ENCODE measurements at places on chromosomes 5 and 9. TPM values are rescaled to one million over a fixed set of nuclear protein-coding genes. Genes with fewer than 3 reads are reported as not detected.
A peak's percentile ranks its signal among the peaks of the same experiment; 100 is the strongest.

Gene GRIA1
- 0.43 TPM for total RNA-seq

DNA sequence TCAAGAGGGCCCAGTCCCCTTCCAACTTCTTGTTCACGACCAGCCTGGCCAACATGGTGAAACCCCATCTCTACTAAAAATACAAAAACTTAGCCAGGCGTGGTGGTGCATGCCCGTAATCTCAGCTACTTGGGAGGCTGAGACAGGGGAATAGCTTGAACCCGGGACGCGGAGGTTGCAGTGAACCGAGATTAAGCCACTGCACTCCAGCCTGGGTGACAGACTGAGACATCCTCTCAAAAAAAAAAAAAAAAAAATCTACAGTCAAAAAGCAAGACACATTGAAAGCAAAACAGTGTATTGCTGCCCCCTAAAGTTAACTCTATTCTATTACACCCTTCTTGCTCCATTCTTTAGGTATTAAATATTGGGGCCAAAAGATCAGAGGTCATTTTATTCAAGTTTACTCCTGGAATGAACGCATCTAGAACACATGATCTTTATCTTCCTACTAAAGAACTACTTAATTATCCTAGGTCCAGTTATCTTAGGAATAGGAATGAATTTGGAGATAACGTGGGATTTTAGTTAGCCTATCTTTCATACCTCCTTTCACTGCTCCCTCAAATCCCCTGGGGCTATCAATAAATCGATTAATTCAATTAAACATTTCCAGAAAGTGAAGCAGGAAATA is 2.4 kb downstream of the ATG12 start:
- DNase-seq = peak; percentile 46

DNA sequence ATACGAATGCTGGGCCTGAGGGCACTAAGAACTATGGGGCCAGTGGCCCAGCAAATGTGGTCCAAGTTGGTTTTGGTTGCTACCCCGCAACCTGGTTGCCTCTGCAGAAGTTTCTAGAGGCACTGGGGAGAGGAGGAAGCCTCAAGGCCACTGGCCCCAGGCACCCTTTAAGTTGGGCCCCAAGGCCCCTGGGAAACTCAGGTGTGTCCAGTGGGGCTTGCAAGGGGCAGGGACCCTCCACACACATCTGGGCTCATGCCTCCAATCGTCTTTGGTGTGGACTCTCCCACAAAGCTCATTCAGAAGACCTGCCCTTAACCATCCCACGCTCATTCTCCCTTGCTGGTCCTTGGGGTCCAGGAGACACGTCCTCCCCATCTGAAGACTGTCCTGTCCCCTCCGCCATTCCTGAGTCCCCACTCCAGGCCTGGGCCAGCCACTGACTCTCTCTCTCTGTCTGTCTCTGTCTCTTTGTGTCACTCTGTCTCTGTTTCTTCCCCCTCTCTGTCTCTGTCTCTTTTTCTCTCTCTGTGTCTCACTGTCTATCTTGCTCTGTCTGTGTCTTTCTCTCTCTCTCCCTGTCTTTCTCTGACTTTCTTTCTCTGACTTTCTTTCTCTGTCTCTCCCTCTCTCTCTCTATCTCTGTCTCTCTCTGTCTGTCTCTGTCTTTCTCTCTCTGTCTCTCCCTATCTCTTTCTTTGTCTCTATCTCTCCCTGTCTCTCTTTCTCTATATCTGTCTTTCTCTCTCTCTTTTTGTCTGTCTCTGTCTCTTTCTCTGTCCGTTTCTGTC is 3.3 kb upstream of the SLC6A19 start:
- peak; percentile 25 for DNase-seq

GRCh38 chr5:99088309-99088708 is 159.5 kb upstream of the CHD1 start:
- DNase-seq = no peak

DNA sequence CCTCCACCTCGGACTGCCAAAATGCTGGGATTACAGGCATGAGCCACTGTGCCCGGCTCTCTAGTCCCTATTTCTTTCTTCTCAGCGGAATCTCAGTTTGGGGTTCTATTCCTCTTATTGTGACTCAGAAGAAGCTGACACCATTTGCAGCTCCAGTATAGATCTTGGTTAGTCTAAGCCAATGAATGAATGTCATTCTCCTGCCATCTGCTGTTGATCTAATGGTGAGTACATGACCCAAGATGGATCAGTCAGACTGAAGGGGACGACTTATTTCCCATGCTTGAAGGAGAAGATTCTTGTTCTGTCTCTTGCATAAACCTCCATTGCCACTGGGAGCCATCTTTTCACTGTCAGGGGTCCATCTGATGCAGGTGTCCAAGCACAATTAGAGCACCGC is 76.0 kb upstream of the KLF9 start:
- no peak for DNase-seq

DNA sequence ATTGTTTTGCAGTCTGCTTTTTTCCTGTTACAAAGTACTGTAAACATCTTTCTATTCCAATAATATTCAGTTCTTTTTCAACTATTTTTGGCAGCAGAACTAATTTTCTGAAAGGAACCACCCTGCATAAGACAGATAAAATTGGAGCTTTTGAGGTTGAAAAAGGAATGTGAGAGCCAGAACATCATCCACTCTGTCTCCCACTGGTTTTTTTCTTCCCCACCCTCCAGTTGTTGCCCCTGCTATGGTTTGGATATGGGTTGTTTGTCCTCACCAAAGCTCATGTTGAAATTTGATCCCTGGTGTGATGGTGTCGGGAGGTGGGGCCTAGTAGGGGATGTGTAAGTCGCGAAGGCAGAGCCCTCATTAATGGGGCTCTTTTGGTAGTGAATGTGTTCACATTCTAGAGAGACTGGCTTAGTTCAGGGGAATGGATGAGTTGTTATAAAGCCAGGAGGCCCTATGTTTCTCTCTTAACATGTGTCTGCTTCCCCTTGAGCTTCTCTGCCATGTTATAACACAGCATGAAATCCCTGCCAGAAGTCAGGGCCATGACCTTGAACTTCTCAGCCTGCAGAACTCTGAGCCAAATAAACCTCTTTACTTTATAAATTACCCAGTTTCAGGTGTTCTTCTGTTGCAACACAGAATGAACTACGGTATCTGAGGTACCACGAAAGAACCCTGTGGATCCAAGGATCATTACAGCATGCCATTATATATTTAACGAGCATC is 34.8 kb upstream of the MAST4 start:
- DNase-seq = no peak

GRCh38 chr5:39599721-39600431 is 175.1 kb upstream of the DAB2 start:
- no peak for DNase-seq

GRCh38 chr9:74444369-74444768 is 52.8 kb upstream of the RORB start:
- peak; percentile 45 for DNase-seq

DNA sequence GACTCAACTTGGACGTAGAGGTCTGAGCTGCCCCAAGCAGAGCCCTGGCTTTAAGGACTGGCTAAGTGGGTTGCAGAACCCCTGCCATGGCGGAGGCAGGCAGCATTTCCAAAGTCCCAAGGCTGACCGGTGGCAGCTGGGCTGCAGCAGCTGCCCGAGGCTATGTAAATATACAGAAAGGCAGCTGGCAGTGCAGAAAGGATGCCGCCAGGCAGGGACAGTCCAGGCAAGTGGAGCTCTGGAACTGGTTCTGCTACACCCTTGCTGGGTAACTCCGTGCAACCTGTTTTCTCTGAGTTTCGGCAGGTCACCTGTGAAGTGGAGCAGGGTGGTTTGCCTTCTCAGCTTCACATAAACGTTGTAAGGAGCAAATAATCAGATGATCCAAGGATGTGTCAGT is 46.0 kb downstream of the SHB start:
- DNase-seq = no peak

Gene PALM2AKAP2
- 130 TPM for total RNA-seq

DNA sequence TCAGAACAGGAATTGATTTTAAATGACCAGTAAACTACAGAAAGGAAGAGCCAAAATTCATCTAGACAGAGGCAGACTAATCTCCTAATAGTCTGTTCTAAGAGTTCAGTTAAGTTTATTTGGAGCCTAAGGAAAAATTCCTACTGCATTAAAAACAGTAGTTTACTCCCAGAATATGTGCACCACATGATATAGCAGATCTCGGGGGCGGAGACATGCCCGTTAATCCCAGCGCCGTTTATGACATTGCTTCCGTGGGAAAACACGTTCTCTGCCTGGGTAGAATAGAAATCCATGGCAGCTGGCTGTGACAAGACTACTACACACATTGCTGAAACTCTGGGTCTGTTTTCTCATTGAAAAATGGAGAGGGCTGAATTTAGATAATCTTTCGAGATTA is 11.4 kb downstream of the HABP4 start:
- no peak for DNase-seq

GRCh38 chr9:126490214-126490631 is 123.5 kb upstream of the LMX1B start:
- no peak for DNase-seq

Gene EFCAB9
- total RNA-seq = not detected

GRCh38 chr5:117093653-117094052 is 519.0 kb upstream of the SEMA6A start:
- DNase-seq = no peak

GRCh38 chr9:75455444-75455921 is 367.2 kb downstream of the OSTF1 start:
- DNase-seq = no peak

Gene LCP2
- 7.2 TPM for total RNA-seq

Gene HMCN2
- 5.1 TPM for total RNA-seq

- no peak for DNase-seq
These were observed 183.6 kb downstream of the CFAP90 start for GRCh38 chr5:7667216-7667767.

DNA sequence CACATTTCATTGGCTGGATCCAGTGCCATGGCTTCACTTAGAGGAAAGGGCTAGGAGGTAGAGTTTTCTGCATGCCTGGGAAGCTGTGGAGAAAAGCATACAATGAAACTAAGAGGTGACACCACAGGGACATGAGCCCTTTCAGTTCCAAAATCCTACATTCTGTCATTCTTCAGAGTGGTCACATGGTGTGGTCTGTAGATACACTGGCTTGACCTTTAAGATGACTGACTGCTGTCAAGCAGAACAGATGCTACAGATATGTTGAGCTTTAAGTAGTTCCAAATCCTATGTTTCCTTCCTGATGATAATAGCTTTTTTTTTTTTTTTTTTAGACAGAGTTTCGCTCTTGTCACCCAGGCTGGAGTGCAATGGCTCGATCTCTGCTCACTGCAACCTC is 26.2 kb downstream of the DMRT3 start:
- DNase-seq = no peak

Gene PCDHAC2
- total RNA-seq = 0.57 TPM

DNA sequence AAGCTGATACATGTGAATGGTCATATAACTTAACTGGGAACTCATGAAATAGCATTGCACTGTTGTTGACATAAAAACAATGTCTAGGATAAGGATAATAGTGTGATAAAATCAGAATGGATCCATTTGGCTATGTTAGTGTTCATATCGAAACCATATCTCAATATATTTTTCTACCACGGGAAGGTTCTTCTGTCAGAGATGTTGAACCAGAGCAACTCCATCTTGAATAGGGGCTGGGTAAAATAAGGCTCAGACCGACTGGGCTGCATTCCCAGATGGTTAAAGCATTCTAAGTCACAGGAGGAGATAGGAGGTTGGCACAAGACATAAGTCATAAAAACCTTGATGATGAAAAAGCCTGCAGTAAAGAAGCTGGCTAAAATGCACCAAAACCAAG is 56.3 kb downstream of the FNIP1 start:
- DNase-seq = no peak

GRCh38 chr9:79812099-79812498 is 240.3 kb downstream of the TLE4 start:
- DNase-seq = no peak

Gene CCNJL
- 8.6 TPM for total RNA-seq

Gene DAB2
- 24.3 TPM for total RNA-seq

Gene ABCA1
- total RNA-seq = 6.3 TPM

Gene ORM1
- 2.7 TPM for total RNA-seq

Gene CLIC3
- 4.9 TPM for total RNA-seq

GRCh38 chr5:135386886-135387628 is 12.0 kb downstream of the MACROH2A1 start:
- peak; percentile 48 for DNase-seq

Gene CFAP90
- total RNA-seq = 0.09 TPM

DNA sequence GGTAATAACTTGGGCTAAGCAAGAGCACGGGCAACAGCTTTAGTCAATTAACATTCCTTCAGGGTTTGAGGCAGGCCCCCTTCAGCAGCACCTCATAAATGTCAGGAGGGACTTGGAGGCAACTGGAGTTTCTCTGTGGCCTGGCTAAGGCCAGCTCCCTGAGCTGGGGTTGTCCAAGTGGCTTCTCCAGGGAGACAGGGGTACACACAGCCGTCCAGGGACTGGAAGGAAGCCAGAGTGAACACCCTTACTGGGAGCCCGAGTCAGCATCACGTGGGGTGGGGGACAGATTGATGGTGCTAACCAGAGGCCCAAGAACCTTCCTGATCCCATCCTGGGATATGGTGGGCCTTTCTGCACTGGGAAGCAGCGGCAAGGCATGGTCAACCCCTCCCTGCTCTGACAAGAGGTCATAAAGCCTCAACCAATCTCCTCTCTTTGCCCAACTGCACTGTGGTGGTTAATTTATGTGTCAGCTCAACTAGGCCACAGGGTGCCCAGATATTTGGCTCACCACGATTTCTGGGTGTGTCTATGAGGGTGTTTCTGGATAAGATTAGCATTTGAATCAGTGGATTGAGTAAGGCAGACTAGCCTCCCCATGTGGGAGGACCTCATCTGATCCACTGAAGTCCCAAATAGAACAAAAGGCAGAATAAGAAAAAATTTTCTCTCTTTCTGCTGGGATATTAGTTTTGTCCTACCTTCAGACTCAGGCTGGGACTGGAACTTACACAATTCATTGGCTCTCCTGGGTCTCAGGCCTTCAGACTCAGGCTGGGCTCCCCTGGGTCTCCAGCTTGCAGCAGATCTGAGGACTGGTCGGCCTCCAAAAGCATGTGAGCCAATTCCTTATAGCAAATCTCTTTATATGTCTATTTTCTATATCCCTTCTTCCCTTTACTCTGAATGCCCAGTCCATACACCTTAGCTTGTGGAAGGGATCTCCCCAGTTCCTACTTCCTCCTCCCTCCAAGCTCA is 127.2 kb upstream of the LARP1 start:
- peak; percentile 40 for DNase-seq

GRCh38 chr5:35233601-35234000 is 3.3 kb upstream of the PRLR start:
- no peak for DNase-seq

DNA sequence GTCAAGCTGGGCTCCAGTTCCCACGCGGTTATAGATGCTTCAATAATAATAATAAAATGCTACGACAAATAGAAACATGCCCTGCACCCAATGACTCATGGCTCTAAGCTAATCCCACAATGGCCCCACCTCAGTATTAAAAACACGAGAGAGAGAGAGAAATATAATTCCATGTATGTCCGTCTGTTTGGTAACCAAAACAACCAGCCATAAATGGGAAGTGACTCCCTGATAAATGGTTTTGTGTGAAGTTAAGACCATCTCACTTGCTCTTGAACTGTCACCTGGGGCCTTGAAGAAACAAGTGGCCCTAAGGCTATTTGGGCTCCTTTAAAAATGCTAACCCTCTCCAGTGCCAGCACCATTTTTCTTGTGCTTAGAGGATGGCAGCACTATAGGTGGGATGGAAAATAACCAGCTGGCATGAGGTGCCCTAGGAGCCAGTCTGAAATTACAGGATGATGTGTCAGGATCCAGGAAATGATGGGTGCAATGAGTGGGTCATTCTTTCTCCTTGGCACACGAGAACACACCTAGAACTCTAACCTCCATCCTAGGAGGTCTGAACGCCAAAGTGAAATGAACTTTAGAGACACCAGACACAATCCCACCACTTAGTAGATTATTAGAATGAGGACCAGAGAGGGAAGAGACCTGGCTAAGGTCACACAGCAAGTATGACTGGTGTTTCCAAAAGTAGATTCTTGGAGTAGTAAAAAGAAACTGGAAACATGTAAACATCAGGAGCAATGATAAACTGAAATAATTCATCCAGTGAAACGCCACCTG is 35.7 kb upstream of the ADRB2 start:
- no peak for DNase-seq

Gene NUTM2G
- total RNA-seq = not detected

Measured in right cardiac atrium (tissue), 5 donors.